ENCODE measurements at places on chromosomes 7 and 10.

- DNase-seq: no peak
Measured at GRCh38 chr7:121084748-121085336, 96.3 kb downstream of the CPED1 start.

DNA sequence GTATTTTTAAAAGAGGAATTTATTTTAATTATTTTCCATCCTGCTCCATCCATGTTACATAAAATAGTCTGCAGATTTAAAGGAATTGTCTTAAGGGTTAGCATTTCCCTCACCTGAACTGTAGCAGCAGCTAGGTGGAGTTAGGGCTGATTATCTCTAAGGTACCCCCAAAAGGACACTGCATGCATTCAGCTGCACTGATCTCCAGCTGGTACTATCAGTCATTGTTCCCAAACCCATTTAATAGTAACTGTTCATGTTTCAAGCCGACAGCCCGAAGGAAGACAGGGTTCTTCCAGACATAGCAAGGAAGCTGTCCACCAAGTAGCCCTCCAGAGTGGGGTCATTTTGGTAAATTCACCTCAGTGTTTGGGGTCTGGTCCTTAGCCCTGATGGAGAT is 48.7 kb downstream of the FAM171A1 start:
- no peak for DNase-seq

GRCh38 chr10:133388973-133389818 is 4.8 kb upstream of the MTG1 start:
- DNase-seq: peak; percentile 43

DNA sequence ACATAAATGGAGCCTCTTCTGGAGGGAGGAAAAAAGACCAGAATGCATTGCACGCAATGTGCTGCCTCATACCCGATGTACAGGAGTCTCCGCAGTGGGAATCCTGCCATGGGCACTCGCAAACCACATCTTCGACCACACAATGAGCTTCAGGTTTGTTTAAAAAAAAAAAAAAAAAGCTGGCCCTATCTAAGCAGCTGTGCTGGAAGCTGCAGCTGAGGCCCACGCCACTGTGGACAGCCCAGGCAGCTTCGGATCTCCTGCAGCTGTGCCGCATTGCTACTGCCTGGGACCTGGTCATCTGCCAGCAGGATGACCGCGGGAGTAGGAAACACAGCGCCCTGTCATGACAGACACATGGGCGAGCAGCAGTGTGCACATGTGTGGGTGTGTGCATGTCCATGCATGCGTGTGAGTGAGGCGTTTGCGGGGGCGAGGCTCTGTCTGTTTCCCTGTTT is 26.0 kb downstream of the EN2 start:
- no peak for DNase-seq

DNA sequence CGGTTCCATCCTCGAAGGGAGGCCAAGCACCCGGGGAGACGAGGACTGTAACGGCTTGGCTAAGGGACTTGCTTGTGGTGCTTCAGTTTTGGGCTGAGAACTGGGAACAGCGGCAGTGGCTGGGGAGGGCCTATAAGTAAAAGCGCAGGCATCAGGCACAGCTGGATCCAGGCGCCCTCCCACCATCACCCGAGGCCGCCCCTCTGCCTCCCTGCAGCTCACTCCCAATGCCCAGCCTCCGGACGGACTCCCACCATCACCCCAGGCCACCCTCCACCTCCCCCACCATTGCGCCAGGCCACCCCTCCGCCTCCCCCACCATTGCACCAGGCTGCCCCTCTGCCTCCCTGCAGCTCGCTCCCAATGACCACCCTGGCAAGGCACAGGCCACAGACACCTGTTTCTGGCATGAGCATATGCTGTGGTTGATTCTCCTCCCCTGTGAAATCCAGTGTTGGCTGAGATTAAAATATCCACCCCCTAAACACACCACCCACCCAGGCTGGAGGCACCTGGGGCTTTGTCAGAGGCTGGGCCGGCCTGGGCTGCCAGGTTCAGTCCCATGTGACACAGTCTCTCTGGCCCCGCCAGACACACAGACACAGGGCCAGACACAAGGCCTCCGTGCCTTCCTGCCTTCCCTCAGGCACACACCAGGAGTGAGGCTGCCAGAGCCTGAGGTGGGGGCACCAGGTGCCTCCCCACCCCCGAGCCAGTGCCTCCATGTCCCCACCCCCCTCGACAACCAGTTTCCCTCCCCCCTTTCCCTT is 16.7 kb downstream of the MICALL2 start:
- DNase-seq: no peak

DNA sequence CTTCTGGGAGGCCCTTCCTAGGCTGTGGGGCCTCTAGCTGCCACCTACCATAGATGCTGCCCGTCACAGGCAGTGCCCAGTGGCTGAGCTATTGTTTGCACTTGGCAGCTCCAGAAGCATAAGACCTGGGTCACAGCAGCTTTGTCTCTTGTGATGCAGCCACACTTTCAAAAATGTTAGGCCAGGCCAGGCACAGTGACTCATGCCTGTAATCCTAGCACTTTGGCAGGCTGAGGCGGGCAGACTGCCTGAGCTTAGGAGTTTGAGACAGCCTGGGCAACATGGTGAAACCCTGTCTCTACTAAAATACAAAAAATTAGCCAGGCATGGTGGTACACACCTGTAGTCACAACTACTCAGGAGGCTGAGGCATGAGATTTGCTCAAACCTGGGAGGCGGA is 9.5 kb upstream of the KAZALD1 start:
- no peak for DNase-seq

- DNase-seq: no peak
Measured at GRCh38 chr10:32054094-32054493, 2.1 kb downstream of the KIF5B start.

Measured in activated gamma-delta T cell treated with Interleukin-2 at 50 U/mL for 16 hours (primary cell).